Stimulated activated CD4-positive, alpha-beta T cell treated with anti-CD3 and anti-CD28 coated beads, TNF-alpha, amount 100 ng/mL, for 48 hours (primary cell): ENCODE measurements at places on chromosomes 16 and 17.

- DNase-seq = no peak
Measured at GRCh38 chr17:32104158-32104557, 38.1 kb upstream of the RHOT1 start.

DNA sequence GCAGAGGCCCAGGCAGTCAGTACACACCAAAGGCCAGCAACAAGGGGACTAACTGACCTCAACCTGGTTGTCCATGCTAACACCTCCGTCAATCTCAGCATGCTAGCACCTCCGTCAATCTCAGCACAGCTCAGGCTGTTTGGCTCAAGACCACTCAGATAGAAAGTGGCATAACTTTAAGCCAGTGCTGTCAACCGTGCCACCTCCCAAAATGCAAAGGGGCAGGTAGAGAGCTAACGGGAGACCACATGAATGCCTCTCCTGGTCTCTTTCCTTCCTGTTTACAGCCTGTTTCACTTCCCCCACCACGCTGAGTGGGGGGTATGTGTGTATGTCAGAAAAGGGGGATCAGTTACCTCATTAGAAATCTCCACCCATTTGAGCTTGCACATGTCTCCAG is 3.3 kb downstream of the UBTF start:
- DNase-seq = no peak

- DNase-seq = no peak
Measured at GRCh38 chr17:57466017-57466471, 209.7 kb downstream of the MSI2 start.

DNA sequence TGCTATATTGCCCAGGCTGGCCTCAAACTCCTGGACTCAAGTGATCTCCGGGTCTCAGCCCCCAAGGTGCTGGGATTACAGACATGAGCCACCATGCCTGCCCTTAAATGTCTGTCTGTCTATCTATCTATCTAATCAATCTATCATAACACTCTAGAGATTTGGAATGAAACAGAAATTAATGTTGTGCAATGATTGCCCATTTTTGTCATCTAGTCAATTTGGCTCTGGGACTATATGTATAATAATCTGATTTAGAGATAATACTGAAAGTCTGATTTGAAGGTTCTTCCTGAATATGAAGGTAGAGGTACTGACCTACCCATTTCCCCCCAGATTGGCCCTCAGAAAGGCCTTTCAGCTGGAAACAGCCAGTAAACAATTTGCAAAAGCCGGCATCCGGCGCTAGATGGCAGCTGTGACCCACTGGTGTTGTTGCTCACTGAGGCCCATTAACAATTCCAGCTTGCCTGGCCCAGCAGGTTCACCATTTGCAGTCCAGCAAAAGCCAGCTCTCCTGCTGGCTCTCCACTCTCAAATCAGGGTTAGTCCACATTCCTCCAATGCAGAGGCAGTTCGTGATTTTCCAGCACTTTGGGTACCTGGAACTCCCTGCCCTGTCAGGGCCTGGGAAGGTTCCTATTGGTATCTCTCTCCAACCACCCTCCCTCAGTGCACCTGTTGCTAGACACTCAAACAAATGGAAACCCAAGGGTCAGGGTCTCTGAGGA is 22.9 kb upstream of the C16orf87 start:
- DNase-seq = no peak

DNA sequence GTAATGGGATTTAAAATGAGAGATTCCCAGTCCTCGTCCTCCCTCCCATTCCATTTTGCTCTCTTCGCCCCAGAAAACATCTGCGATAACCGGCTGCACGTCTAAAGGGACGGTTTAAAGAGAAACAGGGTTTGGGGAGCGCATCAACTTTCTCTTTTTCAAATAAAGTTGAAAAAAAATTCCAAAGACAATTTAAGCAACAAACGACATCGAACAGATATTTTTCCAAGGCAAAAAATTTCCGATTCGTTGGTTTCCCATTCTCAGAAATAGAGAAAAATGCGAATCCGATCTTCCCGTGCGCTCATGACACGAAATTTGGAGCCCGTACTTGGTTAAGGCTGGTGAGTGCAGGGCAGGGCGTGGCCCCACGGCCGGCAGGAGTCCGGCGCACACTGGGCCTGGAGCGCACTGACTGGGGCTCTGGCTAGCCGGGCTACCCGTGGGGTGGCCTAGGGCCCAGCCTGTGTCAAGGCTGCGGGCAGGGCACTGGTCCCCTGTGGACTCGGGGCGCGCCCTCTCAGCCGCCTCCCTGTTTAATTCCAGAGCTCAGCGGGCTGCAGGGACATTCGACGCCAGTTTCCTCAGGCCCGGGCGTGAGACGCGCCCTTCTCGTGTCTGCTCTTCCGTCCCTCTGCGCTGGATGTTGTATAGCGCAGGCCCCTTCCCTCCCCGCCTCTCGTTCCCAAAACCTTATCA is 17.9 kb upstream of the ZFHX3 start:
- DNase-seq = no peak

GRCh38 chr17:35175638-35176415 is 18.4 kb downstream of the SLC35G3 start:
- no peak for DNase-seq

- no peak for DNase-seq
Measured at GRCh38 chr16:57186872-57187854, 1.0 kb downstream of the RSPRY1 start.

- no peak for DNase-seq
Measured at GRCh38 chr17:44752953-44753861, 5.6 kb upstream of the ADAM11 start.

DNA sequence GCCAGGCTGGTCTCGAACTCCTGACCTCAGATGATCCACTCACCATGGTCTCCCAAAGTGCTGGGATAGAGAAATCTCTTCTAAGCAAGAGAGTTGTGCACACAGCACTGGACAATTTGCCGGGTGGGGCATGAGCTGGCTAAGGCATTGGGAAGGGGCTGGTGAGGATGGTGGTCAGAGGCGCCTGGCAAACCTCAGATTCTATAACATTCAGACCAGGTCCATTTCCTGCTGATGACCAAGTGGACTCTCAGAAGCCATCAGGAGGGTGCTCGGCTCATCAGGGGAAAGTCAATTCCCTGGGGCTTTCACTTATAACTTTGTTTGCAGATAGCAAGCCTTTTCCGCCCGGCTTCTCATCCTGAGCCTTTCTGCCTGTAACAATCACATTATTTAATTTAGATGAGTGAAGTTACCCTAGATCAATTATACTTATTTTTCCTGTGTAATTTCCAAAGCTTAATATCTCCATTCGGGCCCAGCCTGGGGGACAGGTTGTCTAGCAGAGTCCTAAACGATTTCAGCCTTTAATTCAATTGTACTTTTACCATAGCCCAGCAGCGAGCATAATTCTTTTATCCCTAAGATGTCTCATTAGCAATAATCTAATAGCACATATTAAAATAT is 15.0 kb upstream of the SLC6A2 start:
- no peak for DNase-seq

DNA sequence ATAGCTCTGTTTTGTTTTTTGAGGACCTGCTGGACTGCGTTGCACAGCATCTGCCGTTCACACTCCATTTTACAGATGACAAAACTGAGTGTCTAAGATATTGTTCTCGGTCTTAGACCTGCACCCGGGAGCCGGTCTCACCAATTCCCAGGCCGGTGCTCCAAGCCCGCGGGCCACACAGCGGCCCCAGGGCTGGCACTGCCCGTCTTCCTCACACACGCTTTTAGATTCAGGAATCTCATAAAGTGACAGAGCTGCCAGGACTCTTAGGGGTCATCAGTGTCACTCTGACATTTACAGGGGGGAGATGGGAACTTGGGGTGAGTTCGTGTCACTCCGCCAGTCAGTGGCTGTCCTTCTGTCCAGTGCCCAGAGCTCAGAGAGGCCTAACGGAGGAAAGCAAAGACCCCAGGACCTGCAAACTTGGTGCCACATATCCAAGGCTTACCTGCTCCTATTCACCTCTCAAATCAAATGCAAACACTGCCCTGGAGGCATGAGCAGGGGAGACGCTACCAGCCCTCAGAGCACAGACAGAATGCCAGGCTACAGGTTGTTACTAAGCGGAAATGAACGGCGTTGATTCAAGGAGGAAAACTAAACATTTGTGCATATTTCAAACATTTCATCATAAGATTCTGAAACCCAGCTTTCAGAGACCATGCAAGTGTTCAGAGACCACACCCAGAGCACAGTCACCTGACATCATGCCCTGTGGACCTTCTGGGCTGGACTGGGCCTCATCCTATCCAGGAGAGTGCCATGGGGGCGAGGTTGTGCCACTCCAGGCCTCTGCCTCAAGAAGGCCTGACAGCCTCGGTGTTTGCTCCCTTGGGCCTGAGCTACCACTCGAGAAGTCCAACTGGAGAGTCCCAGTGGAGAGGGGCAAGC is 29.5 kb downstream of the TNFRSF13B start:
- no peak for DNase-seq

- no peak for DNase-seq
Measured at GRCh38 chr17:71764505-71764904, 356.3 kb upstream of the SOX9 start.

- no peak for DNase-seq
Measured at GRCh38 chr17:48484256-48484655, 46.6 kb downstream of the HOXB1 start.

DNA sequence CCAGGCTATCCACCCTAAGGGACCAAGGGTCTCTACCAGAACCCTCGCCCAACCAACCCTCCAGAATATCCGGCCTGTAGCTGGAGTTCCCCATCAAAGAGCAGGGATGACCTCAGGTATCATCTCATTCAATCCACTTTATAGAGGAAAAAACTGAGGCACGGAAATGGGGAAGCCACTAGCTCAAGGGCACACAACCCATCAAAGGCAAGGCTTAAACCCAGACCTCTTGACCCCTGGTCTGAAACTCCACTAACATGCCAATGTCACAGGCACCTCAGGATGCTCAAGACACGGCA is 1.6 kb downstream of the TBC1D10B start:
- no peak for DNase-seq

GRCh38 chr16:22739077-22739476 is 74.9 kb upstream of the HS3ST2 start:
- DNase-seq = no peak

- DNase-seq = no peak
Measured at GRCh38 chr17:10135539-10136257, 62.7 kb downstream of the GAS7 start.

GRCh38 chr17:14469971-14470370 is 169.1 kb downstream of the HS3ST3B1 start:
- DNase-seq = no peak

- DNase-seq = no peak
Measured at GRCh38 chr16:23258919-23259237, 43.2 kb upstream of the SCNN1B start.

DNA sequence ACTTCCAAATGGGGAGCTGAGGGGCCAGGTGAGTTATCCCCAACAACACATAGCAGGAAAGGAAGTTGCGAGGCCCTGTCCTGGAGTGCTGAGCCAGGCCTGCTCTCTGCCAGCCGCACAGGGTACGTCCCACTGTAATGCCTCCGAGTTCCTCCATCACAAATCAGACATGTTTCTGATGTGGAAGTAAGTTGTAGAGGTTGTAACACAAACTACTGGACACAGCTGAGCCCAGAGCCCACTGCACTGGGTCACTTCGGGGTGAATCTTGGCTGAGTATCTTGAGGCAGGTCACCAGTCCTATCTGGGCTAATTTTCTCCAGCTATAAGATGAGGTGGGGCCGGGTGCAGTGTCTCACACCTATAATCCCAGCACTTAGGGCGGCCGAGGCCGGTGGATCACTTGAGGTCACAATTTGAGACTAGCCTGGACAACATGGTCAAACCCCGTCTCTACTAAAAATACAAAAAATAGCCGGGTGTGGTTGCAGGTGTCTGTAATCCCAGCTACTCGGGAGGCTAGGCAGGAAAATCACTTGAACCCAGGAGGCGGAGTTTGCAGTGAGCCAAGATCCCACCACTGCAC is 100.8 kb upstream of the CDH5 start:
- no peak for DNase-seq

GRCh38 chr17:72206376-72206775 is 85.6 kb downstream of the SOX9 start:
- no peak for DNase-seq

DNA sequence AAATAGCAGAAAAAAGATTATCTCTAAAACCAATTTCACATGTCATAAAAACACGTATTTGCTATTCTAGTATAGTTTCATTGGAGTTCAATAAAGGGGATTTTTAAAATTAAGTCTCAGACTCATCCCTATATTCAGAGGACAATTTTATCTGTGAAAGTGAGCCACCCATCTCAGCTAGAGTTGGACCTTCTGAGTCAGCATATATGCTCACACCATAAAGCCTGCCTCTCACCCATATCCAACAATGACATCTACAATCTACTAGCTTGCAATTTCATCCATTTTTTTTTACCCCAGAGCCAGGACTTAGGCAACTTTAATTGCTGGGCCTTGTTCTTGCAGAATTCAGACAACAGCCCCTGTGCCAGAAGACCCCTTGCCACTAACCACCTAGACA is 165.3 kb upstream of the DYNLRB2 start:
- DNase-seq = no peak

GRCh38 chr16:85833219-85833920 is 33.9 kb downstream of the COX4I1 start:
- DNase-seq = no peak

GRCh38 chr16:62102588-62102987 is 66.3 kb upstream of the CDH8 start:
- DNase-seq = no peak

DNA sequence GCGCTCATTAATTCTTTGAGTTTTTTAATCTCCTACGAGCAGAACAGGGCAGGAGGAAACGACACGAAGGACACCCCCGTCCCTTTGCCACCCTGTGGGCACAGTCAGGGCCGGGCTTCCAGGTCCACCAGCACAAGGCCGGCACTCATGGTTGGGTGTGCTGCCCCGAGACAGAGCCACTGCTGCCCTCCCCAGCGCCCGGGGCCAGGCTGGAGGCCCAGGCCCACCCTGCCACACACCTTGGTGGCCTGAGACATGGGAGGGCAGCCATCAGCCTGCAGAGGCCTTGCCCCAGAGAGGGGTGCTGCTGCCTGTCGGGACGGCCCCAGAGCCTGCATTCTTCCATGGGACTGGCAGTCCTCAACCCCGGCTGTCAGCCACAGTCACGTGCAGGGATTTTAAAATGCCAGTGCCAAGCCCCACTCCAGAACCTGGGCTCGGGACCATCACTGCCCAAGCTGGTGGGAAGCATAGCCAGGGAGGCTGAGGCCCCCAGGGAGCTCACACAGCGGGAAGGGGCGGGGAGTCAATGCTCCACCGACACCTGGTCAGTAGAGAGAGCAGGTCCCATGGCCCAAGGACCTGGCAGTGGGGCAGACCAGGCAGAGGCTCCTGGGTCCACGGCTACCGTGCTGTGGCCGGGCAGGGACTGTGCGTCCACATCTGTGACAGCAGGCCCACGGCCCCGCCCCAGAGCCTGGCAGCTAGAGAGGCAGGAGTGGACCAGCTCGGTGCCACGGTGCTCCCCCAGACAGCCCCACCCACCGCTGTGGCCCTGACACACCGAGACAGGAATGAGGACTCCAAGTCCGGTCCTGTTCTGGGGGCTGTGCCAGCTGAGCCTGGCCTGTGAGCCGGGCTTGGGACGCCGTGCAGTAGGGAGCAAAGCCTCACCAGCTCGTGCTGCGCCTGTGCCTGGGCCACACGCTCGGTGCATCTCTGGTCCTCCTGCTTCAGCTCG is 27.5 kb downstream of the CEP131 start:
- DNase-seq = no peak
